Right renal cortex interstitium (tissue), 3 donors: ENCODE measurements at places on chromosomes 6 and 20. TPM values are rescaled to one million over a fixed set of nuclear protein-coding genes. Genes with fewer than 3 reads are reported as not detected.

DNA sequence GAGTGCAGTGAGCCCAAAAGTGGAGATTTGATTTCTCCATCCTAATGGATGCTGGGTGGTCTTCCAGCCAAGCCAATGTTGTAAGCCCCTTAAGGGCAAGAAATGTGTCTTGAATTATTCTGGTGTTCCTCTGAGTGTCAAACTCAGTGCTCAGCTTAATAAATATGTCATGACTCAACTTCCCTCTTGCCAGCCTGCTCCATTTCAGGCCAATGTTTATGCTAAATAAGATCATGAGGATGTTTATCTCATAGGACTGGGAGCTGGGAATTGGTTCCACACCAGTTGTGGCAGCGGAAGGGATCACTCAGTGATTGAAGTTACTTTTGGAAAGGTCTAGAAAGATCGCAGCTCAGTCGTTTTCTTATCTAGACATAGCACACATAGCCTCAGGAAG, 90.4 kb upstream of the ISM1 start:
- no peak for DNase-seq

DNA sequence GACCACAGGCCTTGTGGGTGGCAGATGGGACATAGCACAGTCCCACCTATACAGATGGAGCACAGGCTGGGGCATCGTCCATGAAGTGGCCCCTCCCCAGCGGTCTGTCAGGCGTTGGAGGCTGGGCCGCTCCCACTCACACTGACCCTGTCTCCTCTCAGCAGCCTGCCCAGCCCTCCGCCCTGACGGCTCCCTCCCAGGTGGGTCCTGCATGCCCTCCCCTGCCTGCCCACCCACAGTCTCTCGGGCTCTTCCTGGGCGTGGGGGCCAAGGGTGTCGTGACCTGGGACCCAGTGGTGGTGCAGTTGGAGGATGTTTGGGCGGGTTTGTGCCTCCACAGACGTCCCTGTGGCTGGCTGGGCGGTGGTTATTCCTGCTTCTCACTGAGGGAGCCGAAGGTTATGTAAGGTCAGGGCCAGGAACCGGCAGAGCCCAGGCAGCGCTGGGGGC, 22.3 kb downstream of the COL20A1 start:
- DNase-seq = no peak

GRCh38 chr6:44470746-44471145, 83.2 kb downstream of the CDC5L start:
- no peak for DNase-seq

DNA sequence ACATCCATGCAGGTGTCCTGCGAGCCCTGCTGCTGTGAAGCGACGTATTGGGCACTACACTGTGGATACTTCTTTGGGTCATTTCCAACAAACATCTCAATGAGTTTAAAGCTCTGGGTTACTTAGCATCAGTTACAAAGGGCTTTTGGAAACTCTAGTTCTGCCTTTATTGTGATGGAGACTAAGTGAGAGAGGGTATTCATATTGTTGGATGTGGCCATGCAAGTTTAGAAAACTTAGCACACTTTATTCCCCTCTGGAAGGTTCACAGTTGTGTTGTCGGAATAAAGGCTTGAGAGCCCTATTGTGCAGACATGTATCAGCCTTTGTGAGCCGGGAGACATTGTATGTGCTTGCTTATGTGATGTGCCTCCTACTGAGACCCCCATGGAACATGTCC, 22.1 kb downstream of the DUSP22 start:
- no peak for DNase-seq

DNA sequence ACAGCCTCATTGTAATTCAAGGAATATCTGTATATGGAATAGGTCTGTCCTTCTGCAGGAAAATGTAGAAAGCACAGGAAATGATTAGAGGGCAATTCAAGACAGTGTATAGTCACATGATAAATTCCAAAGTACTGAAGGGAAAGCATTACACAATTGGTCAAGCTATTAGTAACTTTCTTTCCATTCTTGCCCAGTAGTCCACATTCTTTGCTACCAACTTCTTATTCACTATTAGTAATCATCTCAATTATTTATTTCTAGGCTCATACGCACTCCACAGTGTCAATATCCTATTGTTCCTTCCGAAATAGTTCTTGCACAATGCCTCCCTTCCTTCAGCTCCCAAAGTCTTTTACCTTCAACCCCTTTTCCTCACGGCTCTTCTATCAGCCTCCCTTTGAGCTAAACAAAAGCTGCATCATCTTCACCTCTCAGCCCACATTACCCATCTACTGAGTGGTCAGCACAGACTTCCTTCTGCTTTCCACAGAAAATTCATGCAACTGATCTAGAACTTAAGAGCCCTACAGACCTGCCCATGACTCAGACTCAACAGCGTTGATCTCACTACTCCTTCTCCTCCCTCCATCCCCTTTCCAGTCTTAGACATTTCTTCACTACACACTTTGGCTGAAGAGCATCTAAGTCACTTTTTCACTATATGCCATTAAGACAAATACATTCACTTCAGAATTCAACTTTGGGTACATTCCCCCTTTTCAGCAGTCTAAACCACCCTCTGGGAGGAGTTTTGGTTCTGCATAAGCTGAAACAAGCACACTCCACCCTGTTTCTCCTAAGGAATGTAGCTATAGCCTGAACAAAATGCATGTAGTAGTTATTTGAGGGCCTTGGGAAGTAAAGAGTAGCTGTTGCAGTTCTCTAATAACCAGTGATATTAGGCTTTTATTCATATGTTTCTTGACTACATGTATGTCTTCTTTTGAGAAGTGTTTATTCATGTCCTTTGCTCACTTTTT, 157.9 kb downstream of the KIF16B start:
- DNase-seq = no peak

DNA sequence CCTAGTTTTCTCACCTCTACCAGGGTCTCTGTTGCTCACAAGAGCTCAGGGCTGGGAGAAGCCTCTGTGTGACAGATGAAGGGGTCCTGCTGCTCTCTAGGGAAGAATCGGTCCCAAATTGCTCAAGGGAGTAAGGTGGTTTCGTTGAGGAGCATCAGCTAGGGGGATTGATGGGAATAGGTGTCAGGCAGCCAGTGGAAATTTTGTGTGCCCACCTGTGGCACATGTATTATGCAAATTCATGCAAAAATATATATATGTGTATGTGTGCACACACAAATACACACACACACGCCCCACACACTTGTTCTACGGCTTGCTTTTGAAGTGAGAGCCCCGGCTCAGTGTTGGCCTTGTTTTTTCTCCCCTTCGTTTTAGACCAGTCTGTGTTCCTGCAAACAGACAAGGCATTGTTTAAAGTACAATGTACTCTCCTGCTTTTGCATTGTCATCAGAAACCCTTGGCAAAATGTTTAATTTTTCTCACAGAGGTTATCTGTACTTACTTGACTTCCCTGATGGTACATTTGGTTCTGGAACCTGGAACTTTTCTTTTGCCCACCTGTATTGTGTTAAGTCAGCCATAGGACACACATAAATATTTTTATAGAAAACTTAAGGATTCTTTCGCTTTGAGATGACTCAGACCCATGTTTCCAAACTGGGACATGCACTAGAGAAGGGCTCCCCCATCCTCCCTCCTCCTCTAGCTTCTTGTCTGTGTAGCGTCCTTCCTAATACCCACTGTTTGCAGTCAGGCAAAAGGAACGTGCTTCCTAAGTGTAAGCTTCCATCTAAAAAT, 26.7 kb downstream of the FOXO3 start:
- no peak for DNase-seq

- no peak for DNase-seq
Measured at GRCh38 chr20:51380401-51381385, 161.8 kb downstream of the NFATC2 start.

GRCh38 chr6:101663100-101663499, 269.6 kb downstream of the GRIK2 start:
- DNase-seq = no peak

DNA sequence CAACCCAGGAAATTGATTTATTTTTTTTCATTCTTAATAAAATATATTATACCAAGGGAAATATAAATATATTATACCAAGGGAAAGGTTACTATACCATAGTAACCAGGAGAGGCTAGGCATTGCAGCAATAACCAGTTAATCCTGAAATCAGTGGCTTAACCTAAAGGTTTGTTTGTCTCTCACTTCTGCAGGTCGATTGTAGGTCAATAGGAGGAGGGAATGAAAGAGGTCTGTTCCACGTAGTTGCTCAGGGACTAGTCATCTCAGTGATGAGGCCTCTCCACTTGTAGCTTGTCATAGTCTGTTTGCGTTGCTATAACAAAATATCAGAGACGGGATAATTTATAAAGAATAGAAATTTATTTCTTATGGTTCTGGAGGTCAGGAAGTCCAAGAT, 168.0 kb downstream of the GJA1 start:
- no peak for DNase-seq

GRCh38 chr6:25506020-25506419, 146.0 kb upstream of the SCGN start:
- DNase-seq = no peak

GRCh38 chr6:117555262-117555849, 47.0 kb downstream of the GOPC start:
- no peak for DNase-seq

GRCh38 chr6:32669893-32670292, 3.4 kb upstream of the HLA-DQB1 start:
- DNase-seq = no peak

DNA sequence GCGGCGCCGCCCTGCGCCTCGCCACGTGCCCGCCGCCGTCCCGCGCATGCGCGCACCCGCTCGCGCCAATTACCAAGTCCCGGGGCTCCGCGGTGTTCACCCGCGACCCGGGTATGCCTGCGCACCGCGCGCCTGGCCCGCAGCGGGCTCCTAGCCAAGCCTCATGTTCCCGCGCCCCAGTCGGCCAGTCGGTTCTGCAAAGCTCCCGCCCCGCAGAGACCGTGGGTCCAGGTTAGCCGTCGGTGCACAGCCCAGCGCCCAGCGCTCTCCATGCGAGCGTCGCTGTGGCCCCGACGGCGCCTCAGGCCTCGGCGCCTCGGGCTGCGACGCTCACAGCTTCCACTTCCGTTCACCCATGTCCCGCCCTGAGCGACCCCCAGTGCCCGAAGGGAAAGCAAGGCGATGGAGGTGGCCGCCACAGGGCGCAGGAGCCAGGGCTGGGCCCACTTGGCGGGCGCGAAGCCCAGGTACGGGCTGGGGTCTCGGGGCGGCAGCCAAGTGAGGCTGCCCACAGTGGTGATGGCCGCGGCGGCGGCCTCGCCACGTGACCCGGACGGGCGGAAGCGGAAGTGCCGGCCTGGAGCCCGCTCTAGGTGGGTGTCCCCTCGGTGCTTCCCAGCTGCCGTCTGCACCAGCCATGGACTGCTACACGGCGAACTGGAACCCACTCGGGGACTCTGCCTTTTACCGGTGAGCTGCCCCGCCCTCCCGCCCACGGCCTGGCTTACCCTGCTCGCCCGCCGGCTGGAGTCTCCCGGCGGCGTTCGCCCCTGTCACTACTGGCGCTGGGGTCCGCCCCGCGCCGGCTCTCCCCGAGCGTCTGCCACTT, at the start of the genes PCED1A and VPS16:
Gene PCED1A, minus strand, starts transcription at position 518 of the 829 bp plus-strand sequence. CDS start 743 bp downstream, outside the sequence.
Gene VPS16, plus strand, starts transcription at position 608 of the 829 bp plus-strand sequence. Its CDS starts 30 bp downstream, at position 638.
- peak; percentile 77 for DNase-seq

DNA sequence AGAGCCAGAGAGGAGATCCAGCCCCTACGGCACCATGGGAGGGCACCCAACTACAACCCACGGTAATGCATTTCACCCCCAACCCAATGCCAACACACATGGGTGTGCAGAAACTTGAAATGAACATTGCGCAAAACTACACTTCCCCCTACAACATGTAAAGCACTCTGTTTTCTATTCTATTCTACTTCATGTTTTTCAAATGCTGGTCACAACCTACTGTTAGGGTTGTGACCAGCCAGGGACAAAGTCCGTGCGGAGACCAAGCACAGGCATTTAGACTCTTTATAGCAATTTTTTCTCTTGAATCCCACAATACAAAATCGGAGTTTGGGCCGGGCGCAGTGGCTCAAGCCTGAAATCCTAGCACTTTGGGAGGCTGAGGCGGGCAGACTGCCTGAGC, 90.6 kb downstream of the MRPL14 start:
- no peak for DNase-seq

- DNase-seq = no peak
Measured at GRCh38 chr6:75326557-75327258, 42.1 kb upstream of the TMEM30A start.

DNA sequence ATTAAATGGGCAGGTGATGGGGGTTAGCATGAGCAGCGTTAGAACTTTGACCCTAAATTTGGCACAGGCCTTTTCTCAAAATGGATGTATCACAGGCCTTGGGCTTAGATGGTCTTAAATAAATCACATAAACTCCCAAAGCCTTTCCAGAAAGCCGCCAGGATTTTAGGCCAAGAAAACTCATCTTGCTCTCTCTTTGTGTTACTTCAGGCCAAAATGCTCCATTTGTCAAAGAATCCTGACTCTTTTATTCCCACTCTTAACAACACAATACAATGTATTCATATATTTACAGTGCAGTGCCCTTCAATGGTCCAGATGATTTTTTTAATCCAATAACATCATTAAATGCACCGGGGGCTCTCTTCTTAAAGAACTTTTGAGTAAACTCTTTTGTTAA, 5.9 kb upstream of the TCP11 start:
- DNase-seq = no peak

DNA sequence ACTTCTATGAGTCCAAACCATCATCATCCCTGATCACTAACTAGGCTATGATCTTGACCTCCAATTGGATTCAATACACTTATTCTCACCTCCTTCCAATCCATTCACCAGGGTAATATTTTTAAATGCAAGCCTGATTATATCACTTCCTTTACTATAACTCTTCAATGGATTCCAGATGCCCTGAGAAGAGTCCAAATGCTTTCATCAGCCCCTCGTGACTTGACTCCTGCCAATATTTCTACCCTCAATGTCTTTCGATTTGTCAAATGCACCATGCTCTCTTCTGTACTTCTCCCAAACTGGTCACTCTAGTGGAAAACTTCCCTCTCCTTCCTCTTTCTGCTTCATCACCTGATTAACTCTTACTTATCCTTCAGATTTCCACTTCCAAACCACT, 70.8 kb downstream of the CD164 start:
- DNase-seq = no peak

OVOL2 gene
- polyA plus RNA-seq = 1.4 TPM

ARG1 gene
- 0.44 TPM for polyA plus RNA-seq

PRSS35 gene
- 47.8 TPM for polyA plus RNA-seq

RNF8 gene
- 30.7 TPM for polyA plus RNA-seq

ITPA gene
- polyA plus RNA-seq = 43.2 TPM

XKR7 gene
- 0.33 TPM for polyA plus RNA-seq

GPR63 gene
- polyA plus RNA-seq = 3.0 TPM

FAM83C gene
- polyA plus RNA-seq = 0.06 TPM
